ENCODE measurements at places on chromosomes 6 and 20.

- DNase-seq, result no peak
Measured at GRCh38 chr6:1606780-1607515, 2.8 kb upstream of the FOXC1 start.

DNA sequence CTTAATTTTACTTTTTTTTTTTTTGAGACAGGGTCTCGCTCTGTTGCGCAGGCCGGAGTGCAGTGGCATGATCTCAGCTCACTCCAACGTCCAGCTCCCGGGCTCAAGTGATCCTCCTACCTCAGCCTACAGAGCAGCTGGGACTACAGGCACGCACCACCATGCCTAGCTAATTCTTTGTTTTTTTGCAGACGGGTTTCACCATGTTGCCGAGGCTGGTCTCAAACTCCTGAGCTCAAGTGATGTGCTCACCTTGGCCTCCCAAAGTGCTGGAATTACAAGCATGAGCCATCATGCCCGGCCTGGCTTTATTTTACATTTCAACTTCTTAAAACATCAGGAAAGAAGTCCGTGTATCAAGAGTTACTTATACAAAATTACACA, 5.7 kb downstream of the OSER1 start:
- no peak for DNase-seq

GRCh38 chr6:56448046-56448445, 194.6 kb downstream of the DST start:
- DNase-seq, result no peak

DNA sequence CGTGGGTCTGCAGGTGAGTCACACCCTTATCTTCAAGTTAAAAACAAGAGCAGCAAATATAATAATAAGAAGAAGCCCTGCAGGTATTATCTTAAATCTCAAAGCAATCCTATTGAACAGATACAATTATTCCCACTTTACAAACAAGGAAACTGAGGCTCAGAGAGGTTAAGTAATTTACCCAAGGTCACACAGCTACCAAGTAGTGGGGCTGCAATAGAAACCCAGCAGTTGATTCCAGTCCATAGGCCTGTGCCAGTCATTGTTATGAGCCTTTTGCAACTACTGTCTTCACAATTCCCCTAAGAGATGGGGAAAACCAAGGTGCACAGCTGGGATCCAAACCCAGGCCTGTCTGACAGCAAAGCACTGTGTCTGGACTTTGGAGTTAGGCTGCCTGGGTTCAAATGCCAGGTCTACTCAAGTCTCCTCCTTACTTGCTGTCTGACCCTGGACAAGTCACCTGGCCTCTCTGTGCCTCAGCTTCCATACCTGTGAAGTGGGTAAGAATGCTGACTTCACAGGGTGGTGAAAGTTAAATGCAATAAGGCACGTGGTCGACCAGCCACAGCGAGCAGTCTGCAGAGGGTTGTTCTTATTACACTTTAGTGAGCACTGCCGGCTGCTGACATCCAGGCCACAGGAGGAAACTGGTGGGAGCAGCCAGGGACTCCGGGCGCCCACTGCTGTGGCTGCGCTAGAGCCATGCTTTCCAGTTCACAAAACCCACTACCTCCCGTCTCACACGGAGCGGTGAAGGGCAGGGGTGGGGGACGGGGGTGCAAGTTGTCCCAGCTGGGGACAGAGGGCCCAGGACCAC, 6.1 kb downstream of the MYL9 start:
- no peak for DNase-seq

DNA sequence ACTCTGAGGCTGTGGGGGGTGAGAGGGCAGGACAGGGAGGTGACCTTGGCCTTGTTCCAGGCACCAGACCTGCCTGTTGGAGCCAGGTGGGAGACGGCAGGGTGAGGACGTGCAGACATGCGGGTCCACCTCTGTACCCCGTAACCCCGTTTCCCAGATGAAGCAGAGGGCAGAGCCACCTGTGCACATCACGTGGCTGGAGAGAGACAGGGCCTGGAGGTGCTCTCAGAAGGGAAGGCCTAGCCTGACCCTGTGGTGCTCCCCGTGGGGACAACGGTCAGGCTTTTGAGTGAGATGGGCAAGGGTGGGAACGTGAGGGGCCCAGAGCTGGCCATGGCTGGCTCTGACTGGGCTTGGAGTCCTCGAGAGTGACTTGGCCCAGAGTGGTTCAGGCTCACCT, 6.6 kb downstream of the NTSR1 start:
- DNase-seq, result no peak

GRCh38 chr6:30555816-30556065, 548 bp downstream of the GNL1 start:
- DNase-seq, result no peak

- DNase-seq, result peak; percentile 94
Measured at GRCh38 chr6:144264270-144265060, 20.7 kb upstream of the UTRN start.

DNA sequence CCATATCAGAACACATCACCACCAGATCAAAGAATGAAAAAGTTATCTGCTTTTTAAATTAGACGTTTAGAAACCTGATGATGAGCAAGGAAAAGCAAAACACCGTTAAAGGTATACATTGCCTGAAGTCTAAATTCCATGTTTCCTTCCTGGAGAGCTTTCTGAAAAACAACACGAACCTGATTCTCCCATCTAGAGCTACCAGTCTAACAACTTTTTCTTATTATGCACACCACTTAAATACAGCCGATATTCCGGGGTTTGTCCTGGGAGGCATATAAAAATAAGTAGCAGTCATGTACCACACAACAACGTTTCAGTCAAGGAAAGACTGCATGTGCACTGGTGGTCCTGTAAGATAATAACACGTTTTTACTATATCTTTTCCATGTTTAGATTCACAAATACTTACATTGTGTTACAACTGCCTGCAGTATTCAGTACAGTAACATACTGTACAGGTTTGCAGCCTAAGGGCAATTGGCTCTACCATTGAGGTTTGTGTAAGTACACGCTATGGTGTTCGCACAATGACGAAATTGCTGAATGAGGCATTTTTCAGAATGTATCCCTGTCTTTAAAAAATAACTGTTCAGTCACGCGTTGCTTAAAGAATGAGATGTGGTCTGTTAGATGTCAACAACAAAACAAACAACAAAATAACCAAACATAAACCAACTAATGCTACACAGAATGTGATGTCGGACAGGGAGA, 19.1 kb upstream of the LYRM2 start:
- DNase-seq, result no peak

- no peak for DNase-seq
Measured at GRCh38 chr6:156977527-156978291, 200.5 kb downstream of the ARID1B start.

DNA sequence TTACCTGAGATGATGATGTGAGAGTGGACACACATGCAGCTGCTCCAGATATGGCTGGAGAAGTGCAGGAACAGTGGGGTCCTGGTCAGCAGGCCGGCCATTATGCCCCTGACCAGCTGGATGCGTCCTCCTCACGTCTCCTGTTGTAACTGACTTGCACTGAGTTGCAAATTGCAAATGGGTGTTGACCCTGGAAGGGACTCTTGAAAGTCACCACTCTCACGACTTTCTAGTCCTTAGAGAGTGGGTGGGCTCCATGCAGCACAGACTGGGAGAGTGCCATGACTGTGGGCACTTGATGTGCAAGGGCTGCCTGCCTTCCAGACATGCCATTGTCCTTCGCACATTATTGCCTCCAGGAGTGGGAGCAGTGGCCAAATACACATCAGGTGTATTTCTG, 10.8 kb downstream of the FAM83D start:
- DNase-seq, result no peak

DNA sequence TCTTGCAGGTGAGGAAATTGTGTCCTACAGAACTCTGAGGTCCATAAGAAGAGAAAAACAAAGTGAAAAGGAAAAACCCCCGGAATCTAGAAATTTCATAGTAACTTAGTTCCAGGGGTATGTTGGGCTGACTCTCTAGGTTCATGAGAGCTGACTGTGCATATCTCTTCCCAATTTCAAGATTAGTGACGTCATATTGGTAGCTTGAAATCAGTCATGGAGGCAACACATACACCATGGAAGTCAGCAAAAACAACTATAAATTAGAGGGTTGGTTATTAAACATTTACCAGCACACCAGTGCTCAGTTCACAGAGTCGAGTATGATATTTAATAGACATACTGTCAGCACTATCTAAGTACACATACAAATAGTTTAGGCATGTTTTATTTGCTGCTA, 49.8 kb downstream of the PHACTR1 start:
- DNase-seq, result no peak

GRCh38 chr20:57908704-57909630, 199.2 kb upstream of the PMEPA1 start:
- no peak for DNase-seq

DNA sequence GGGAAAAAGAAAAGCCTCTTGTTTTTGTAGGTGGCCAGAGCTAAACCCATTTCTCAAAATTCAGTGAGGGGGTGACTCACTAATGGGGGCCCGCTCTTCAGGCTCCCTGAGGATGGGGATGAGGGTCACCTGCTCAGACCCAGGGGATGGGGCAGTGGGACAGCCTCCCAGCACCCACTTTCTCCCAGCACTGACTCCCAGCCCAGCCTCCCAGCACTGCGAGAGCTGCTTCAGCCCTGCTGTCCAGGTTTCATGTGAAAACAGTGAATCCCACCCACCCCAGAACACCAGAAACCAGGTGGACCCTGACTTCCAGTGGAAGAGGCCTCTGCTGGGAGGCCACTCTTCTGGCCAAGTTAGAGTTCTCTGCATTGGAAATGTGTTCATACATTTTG, 362.6 kb downstream of the CDH4 start:
- no peak for DNase-seq

- DNase-seq, result peak; percentile 89
Measured at GRCh38 chr6:145147981-145148749, 587.2 kb downstream of the EPM2A start.

DNA sequence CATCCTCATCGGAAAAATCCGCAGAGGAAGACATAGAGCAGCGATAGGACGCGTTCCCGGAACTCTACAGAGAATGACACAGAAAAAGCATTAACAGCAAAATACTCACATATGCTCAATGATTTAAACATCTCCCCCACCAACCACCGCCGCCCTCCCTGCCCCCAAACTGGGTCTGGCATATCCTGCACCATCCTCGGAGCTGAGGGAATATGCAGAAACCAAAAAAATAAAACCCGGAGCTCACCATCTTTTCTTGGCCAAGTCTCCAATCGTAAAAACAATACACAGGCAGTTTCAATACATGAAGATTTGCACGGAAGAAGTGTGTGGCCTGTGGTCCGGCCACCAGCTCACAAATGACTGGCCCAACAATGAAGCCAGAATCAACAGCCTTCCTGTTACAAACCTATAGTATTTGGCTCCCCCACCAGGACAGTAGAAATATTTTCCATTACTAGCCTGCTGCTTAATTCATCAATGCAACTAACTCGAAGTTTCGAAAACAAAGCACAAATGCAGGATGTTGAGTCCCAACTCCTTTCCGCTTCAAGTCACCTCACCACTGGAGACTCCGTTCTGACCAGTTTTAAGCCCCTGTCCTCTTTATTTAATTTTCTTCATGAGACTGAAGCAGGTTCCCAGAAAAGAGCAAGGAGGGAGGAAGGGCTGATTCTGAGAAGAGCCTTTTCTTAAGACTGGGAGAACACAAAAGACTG, 103.2 kb upstream of the BEND6 start:
- peak; percentile 93 for DNase-seq

GRCh38 chr20:53889411-53890148, 180.8 kb downstream of the BCAS1 start:
- DNase-seq, result no peak

DNA sequence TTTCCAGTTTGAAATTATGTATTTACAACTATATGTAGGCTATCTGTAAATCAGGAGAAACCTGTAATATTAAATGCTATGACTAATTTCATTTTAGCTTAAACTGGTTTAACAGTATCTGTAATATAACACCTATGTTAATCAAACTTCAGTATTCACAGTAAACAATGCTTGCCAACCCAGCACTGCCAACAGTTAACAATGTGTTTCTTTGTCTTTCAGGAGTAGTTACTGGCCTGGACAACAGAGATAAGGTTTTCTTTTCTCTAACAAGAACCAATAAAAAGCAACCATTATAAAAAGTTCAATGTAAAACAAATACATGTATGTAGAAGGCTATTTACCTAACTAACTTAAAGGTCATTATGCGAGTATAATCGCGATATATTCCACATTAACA, 158.8 kb downstream of the CDK19 start:
- no peak for DNase-seq

GRCh38 chr20:49615401-49616153, 47.6 kb upstream of the PTGIS start:
- no peak for DNase-seq
